Suppressor macrophage (primary cell): ENCODE measurements at places on chromosomes 7 and 10.
A peak's percentile ranks its signal among the peaks of the same experiment; 100 is the strongest.

DNA sequence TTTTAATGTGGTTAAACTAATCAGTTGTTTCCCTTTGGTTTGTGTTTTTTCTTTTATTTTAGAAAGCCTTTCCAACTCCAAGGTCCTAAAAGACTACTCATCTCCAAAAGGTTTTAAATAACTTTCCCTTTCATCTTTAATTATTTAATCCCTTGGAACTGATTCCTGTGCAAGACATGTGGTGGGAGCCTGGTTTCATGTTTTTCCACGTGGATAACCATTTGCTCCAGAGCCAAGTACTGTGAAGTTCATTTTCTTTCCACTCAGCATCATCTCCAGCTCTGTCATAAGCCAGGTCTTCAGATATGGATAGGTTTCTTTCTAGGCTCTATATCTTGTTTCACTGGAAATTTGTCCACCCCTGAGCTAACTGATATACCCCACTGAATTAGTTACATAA is 16.7 kb downstream of the PPP1R3C start:
- DNase-seq: no peak

DNA sequence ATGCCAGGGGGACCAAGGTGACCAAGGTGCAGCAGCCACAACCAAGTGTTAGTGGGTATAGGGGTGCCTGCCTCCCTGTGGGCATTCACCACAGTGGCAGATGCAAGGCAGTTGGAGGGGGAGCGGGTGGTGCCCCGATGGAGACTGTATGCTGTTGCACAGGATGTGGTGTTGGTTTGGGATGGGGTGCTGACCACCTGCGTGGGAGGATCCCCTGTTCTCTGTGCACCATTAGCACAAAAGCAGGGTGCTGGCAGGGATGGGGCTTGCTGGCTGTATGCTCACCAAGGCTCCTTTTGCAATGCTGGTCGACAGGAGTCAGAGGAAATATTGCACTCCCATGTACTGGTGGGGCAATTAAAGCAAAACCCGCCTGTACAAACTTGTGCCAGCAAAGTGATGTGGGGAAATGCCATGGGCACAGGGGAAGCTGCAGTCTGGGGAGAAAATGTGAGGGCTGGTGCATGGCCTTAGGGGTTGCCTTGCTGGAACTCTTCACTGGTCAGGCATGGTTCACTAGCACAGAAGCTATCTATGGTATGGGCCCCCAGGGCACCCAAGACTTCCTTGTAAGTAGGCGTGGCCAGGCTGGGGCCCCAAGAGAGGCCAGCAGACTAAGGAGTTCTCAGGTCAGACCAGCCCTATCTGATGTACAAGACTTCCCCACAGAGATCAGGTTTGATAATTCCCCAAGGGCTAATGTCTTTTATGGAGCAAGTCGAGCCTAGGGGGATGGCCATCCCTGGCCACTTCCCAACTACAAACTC is 51.9 kb upstream of the GNAT3 start:
- DNase-seq: no peak

DNA sequence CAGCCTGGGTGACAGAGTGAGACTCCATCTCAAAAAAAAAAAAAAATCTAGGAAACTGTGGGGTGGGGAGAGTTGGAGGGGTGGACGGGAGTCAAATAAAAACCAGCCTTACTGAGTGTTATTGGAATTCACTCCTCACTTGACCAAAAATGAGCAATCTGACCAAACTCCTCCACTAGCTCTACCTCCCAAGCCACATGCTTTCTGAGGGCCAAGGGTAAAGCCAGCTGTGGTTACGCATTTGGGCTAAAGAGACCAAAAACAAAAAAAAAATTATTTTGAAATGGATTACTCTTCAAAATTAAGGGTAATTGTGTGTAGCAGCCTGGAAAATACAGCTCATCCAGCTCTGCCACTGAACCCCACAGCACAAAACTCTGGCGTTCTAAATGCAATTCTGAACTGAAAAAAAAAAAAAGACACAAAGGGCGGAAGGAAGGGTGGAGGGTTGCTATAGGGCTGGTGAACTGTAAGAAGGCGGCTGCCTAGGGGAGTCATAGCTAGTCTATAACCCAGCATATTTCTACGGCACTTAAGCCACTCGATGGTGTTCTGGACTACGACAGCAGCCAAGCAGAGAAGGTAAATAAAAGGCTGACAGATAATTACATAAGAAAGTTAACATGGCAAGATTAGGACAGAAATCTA is 7.8 kb downstream of the ELMO1 start:
- peak; percentile 40 for DNase-seq

DNA sequence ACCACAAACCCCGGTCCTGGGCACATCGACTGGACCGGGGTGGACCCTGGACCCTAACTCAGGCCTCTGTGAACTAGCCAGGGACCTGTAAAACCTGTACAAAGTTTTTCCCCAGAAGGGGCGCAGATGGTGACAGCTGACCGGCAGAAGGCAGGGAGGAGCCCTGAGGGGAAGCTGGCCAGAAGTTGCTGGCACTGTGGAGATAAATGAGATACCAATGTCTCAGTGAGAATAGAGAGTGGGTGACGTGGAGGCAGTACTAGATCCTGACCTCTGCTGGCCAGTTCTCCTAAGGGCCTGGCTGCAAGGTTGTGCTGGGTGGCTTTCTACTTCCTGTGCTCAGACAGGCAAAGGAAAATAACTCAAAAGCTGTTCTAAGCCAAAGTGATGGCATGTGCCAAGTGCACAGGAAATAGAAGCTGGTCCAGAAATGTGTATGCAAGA is 10.6 kb upstream of the TSPAN14 start:
- DNase-seq: peak; percentile 58

- DNase-seq: no peak
These were observed 120.3 kb upstream of the CELF2 start for GRCh38 chr10:10897400-10897799.

GRCh38 chr7:2641406-2642393 is 9.9 kb downstream of the TTYH3 start:
- peak; percentile 91 for DNase-seq

DNA sequence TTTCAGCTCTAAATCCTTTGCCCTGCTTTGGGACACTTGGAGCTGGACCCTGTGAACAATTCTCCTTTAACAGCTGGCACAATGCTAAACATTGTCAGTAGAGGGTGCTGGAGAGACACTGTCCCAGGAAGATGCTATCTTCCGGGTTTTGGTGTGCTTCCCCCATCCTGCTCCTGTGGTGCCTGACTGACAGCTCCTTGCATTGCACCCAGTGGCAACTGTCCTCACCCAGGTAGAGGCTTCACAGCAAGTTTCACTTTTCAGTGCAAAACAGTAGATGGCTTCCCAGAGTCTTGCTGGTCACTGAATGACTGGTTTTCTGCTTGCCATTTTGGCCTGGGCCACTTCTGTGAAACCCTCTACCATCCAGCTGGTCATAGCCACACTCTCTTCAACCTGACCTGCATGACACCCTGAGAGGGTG is 77.3 kb downstream of the CDC14C start:
- DNase-seq: peak; percentile 65

- peak; percentile 93 for DNase-seq
These were observed at the start of gene FMC1 for GRCh38 chr7:139341058-139341775. TSS of gene FMC1 (plus strand) at chr7:139341337. CDS start at chr7:139341385, 48 bp downstream.

DNA sequence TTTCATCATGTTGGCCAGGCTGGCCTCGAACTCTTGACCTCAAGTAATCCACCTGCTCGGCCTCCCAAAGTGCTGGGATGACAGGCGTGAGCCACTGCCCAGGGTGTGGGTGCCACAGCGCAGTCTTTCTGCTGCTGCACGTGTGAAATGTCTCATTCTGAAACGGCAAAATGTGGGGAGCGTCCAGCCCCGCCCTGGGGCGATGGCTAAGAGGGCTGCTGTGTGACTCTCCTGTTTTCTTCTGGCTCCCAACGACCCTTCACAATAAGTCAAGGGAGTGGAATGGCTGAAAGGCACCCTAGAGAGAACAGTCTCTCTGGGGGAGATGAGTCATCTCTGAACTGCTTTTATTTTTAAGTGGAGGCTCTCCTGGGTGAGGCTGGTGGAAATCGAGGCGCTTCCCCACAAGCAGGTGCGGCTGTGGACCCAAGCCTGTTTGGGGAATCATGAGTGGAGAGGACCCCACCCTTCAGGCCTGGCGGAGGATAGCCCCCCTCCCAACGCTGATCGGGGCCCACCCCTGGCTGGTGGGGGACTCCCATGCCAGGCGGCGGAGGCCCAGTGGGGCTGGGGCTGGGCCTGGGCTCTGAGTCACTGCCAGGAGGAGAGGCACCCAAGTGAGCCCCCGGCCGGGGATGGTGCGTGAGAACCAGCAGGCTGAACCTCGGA is 18.0 kb downstream of the ADAP1 start:
- DNase-seq: no peak

GRCh38 chr7:92647652-92648051 is 57.5 kb upstream of the FAM133B start:
- DNase-seq: no peak

GRCh38 chr10:121819049-121819448 is 108.8 kb downstream of the ATE1 start:
- DNase-seq: no peak

DNA sequence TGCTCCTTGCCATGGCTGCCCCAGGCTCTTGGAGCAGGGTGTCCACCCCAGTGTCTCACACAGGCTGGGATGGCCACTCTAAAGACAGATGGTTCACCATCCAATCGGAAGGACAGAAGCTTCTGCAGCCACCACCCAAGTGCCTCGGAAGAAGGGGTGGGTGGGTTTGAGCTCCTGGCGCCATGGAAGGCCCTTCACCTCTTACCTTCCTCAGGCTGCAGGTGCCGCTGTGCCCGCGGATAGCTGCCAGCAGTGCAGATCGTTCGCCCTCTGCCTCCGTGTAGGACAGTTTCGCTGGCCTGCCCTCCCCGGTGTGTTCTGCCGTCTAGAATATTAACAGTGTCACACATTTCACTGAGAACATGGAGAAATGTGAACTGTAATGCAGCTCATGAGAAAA is 243.6 kb upstream of the GRB10 start:
- DNase-seq: no peak

- no peak for DNase-seq
These were observed 31.8 kb upstream of the SHH start for GRCh38 chr7:155844019-155844453.

DNA sequence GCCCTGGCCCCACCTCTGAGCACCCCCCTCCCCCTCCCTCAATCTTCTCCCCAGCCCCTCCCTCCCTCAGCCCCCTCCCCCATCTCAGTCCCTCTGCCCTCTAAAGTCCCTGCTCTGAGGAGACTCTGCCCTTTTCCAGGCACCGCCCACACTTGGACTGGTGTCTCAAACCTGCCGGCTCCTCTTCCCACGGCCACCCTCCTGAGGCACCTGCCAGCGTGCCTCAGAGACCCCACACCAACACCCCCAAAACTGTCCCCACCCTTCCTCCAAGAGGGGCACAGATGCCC is 34.6 kb upstream of the HSPB1 start:
- no peak for DNase-seq

DNA sequence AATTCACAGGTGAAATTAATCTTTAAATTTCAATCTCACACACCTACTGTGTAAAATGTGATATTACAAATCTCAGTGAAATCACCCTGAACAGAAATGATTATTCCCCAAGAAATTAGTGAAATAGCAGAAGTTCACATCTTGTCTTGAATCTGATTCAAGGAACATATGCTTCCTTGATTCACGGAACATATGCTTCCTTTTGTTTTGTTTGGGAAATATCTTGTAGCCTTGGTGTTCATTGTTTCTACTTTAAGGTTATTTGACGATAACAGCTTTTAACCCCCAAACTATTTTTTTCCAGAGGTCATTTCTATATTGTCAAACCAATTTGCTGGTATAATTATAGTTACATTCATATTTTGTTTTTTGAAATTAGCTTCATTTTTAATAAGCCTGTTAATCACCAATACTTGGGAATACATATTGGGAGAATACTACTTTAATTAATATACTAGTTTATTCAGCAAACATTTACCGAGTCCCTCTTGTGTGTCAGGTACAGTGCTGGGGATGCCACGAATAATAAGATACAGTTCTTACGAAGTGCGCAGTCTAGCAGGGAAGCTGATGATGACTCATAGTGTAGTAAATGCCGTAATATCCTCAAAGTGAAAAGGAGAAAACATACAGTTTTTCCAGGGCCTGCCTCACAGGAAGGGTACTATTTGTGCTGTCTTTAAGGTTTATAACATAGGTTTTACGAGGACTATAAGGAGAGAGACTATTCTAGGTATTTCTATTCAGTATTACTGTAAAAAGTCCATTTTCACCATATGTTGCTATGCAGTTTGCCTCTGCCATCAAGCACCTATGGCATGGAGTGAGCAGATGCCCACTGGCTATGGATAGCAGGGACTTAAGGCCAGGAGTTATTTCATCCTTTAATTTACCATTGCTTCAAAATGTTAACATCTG is 32.5 kb downstream of the PRKAR2B start:
- peak; percentile 44 for DNase-seq

DNA sequence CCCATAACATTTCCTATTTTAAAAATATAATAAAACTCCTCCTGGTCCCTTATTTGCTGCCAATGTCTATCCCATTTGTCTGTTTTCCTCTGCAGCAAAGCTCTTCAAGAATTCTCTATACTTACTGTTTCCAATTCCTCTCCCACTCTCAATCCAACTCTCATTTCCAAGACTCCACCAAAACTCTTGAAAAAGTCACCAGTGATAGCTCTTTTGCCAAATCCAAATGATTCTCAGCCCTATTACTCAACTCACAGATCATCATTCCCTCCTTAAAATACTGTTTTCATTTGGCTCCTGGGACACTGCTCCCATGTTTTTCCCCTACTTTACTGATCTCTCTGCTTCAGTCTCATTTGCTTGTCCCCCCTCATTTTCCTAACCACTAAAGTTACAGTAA is 139.4 kb downstream of the HIBADH start:
- DNase-seq: no peak

DNA sequence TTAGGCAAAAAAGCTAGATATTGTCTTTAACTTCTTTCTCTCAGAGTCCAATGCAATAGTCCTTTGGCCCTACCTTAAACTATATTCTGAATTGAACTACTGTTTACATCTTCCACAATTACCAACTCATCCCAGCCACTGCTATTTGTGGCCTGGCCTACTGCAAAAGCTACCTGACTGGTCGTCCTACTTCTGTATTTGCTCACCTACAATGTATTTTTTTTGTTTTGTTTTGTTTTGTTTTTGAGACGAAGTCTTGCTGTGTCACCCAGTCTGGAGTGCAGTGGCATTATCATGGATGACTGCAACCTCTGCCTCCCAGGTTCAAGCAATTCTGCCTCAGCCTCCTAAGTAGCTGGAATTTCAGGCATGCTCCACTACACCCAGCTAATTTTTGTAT is 51.2 kb downstream of the ARL4A start:
- no peak for DNase-seq

GRCh38 chr7:123724817-123725253 is 24.0 kb downstream of the WASL start:
- peak; percentile 6 for DNase-seq
